ENCODE measurements at places on chromosomes 2 and 18. TPM values are rescaled to one million over a fixed set of nuclear protein-coding genes. Genes with fewer than 3 reads are reported as not detected.

The SANBR gene
- total RNA-seq = 16.3 TPM

The TEKT4 gene
- total RNA-seq = 4.1 TPM

The DPP10 gene
- 0.34 TPM for total RNA-seq

The MYL1 gene
- total RNA-seq = not detected

The ADCYAP1 gene
- 0.48 TPM for total RNA-seq

The KIF5C gene
- total RNA-seq = 0.77 TPM

The TTR gene
- total RNA-seq = 0.97 TPM

The FSHR gene
- total RNA-seq = not detected

The FBXO15 gene
- 4.1 TPM for total RNA-seq

The MC5R gene
- total RNA-seq = not detected

The TXNDC9 gene
- total RNA-seq = 29.8 TPM

The RFX8 gene
- 0.58 TPM for total RNA-seq

The CXCR1 gene
- 6.4 TPM for total RNA-seq

The SERPINE2 gene
- total RNA-seq = 61.4 TPM

The CBLN2 gene
- total RNA-seq = not detected

The DAW1 gene
- total RNA-seq = 9.2 TPM

The TMEM87B gene
- total RNA-seq = 21.8 TPM

The CYP1B1 gene
- total RNA-seq = 9.8 TPM

The PTPRN gene
- 0.21 TPM for total RNA-seq

The GPAT2 gene
- 1.2 TPM for total RNA-seq

The TDRD15 gene
- total RNA-seq = not detected

The HOXD12 gene
- total RNA-seq = not detected

The SLC38A11 gene
- total RNA-seq = 1.2 TPM

The C2orf15 gene
- total RNA-seq = 4.8 TPM

The STON1 gene
- 13.4 TPM for total RNA-seq

The LDLRAD4 gene
- 62.4 TPM for total RNA-seq

The TLX2 gene
- total RNA-seq = not detected

The MAP3K19 gene
- 21.1 TPM for total RNA-seq

The LIMS3 gene
- total RNA-seq = 3.3 TPM

The OST4 gene
- total RNA-seq = 238 TPM

The SLC30A3 gene
- 0.31 TPM for total RNA-seq

The CHRNG gene
- total RNA-seq = not detected

The FER1L5 gene
- total RNA-seq = 0.64 TPM

The CDH19 gene
- 1.7 TPM for total RNA-seq

The PROKR1 gene
- not detected for total RNA-seq

The FASTKD1 gene
- total RNA-seq = 22.0 TPM

The CTAGE1 gene
- total RNA-seq = not detected

The CD302 gene
- 89.8 TPM for total RNA-seq

The NPAS2 gene
- total RNA-seq = 17.1 TPM

The UGT1A3 gene
- not detected for total RNA-seq

The HOXD13 gene
- total RNA-seq = not detected

The SLC23A3 gene
- total RNA-seq = 2.5 TPM

The TCF23 gene
- total RNA-seq = not detected

The PRSS56 gene
- not detected for total RNA-seq

The CRYGC gene
- not detected for total RNA-seq

The NEURL3 gene
- total RNA-seq = 1.1 TPM

All from lung (tissue), 17 donors.